ENCODE measurements at places on chromosomes 3 and 15.
A peak's percentile ranks its signal among the peaks of the same experiment; 100 is the strongest.

- no peak for DNase-seq
Measured at GRCh38 chr3:39319249-39319648, 10.3 kb upstream of the CCR8 start.

- DNase-seq = no peak
Measured at GRCh38 chr3:87036671-87037070, 45.7 kb upstream of the VGLL3 start.

GRCh38 chr3:141802316-141803077 lies 39.3 kb downstream of the GRK7 start:
- DNase-seq = no peak

DNA sequence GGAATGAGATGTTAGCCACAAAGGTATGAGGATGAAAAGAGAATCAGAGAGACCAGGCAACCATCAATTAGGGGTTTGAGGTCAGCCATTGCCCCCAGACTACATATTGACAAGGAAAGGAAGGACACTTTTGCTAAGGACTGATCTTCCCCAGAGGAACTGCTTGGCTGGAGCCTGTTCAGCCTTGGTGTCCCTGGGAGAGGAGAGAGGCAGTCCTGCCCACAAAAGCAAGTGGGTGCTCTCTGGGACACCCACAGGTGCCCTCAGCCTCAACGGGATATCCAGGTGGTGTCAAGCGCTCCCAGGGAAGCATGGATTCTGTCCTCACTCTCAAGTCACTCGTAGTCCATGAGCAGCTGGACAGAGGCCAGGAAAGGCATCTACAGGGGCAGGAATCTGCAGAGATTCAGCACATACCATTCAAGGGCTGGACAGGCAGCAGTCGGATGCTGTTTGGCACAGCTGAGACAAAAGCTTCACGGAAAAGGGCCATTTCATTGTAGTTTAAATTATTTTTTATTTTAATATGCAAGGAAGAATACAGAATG lies 166.2 kb downstream of the UACA start:
- DNase-seq = no peak

- DNase-seq = no peak
Measured at GRCh38 chr3:51681453-51681852, 10.4 kb downstream of the TEX264 start.

DNA sequence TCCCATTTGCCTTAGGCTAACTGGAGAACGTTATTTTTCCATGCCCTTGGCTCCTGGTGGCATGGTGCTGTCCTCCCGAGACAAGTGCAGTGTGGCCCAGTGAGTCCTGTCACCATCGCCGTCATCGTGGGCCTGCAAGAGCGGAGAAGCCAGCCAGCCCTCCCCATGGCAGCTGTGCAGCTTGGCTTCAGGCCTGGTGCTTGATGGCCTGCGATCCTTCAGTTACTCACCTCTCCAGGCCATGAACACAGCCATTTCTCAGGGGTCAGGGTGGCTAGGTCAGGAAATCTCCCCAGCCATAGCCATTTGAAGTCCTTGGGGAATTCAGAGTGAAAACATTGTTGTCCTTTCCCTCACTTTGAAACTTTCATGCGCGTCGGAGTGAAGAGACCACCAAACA lies 189.0 kb upstream of the RGMA start:
- DNase-seq = no peak

- no peak for DNase-seq
Measured at GRCh38 chr3:108552267-108553159, 36.7 kb downstream of the CIP2A start.

GRCh38 chr3:185290266-185290665 lies 36.4 kb upstream of the EHHADH start:
- no peak for DNase-seq

DNA sequence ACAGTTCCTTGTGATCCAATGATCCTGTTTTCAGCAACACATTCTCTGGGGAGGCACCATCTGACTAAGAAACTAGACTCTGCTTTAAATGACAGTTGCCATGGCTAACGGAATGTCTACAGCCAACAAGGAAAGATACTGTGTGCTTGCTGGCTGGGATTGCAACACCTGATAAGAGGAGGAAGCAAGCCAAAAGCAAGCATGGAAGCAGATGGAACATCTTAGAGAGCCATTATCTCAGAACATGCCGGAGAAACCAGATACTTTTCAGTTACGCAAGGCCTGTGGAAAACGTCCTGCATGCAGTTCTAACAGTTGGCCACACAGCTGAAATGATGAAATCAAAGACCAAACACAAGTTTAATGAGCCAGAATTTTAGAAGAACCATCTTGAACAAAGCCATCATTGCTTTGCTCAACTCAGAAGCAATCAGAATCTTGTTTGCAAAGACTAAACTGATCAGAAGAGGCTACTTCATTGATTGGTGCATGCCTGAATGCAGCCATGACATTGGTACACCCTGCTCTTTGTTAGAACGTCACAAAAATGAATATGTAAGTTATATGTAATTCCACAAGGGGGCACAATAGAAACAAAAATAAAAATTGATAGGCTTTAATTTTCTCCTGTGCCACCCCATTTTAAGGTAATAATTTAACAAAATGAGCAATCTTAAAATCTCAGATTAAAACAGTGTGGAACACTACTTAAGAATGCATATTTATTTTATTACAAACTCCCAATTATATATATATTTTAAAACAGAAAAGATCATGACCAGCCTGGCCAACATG lies 50.8 kb downstream of the GXYLT2 start:
- DNase-seq = peak; percentile 13

GRCh38 chr3:89216016-89216739 lies 108.8 kb downstream of the EPHA3 start:
- DNase-seq = no peak

DNA sequence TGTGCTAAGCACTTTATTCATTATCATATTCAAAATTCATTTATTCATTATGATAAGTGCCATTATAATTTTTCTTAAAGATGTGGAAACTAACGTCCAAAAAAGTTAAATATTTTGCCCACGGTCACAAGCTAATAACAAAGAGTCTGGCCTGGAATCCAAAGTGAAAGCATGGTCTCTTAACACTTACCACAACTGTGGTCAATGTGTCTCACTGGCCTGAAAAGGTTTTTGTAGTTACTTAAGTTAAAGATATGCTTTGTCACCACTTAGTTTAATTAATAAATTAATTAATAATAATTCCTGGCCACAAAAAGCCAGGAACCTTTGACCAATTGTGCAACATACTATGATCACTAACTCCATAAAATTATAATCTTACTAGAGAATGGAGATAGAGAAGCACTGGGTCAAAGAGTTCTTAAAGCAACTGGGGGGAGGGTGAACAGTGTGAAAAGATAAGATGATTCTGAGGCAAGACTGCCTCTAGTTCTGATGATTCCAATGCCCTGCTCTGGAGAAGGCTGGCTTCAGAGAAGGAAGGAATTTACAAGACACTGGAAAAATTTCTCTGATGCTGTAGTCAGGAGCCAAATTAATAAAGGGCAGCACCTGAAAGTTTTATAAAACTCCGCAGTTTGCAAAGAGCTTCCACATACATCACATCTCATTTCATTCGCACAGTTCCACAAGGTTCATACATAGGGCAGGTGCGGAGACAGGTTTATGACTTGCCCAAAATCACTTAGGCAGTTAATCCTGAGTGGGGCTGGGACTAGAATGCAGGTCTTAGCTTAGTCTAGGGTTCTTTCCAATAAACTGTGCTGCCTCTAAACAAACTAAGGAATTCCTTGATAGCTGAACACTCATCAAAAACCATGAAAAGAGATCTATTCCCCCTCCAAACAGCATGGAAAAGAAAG lies 32.5 kb downstream of the NPTN start:
- DNase-seq = no peak

DNA sequence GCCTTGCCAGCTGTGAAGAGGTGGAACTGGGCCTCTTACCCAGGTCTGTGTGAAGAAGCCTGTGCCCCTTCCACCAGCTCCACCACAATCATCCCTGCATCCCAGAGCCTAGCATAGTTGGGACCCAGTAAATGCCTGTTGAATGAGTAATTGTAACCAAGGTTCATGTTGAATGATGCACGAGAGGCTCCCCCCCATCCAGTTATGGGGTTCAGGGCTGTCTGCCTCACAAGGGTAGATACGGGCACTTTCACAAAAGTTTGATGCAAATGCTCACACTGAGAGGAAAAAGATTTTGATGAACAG lies 29.5 kb upstream of the TSEN2 start:
- no peak for DNase-seq

DNA sequence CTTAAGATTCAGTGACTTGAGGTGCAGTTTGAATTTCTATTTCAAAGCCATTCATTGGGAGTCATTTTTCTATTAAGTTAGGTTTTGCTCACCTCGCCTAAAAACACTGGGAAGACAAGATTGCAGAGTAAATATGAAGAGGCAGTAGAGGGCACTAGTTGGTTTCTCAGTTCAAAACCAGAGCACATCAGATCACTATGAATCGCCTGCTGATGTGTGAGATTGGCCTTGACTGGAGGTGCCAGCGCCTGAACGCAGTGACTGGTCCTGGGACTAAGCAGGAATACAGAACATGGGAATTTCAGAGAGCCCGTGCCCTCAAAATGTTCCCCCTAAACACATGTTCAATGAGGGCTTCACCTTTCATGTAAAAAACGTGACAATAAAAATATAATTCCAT lies 229.0 kb downstream of the ITPR1 start:
- DNase-seq = no peak

DNA sequence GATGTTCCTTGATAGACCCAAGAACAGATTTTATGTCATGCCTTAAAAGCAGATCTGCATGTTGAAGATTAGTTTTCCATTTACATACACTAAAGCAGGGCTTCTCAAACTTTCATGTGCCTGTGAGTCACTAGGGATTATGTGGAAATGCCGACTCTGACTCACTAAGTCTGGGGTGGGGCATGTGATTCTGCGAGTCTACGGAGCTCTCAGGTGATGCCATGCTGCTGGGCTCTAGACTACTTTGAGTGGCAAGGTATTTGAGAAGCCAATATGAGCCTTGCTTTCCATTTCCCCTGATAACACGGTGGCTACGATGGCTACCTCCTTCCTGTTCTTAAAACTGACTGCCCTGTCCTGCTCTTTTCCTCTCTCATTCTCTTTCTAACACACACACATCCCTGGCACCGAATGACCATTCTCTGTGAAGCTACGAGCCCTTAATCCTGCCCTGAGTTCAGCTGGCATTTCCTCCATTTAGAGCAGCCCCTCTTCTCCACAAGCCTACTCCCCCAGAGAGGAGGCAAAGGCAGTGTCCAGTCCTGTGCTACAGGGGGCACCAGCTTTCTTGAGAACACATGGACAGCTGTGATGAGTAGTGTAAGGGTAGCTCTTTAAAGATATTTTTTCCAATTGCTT lies 39.7 kb upstream of the PYGO1 start:
- DNase-seq = no peak

DNA sequence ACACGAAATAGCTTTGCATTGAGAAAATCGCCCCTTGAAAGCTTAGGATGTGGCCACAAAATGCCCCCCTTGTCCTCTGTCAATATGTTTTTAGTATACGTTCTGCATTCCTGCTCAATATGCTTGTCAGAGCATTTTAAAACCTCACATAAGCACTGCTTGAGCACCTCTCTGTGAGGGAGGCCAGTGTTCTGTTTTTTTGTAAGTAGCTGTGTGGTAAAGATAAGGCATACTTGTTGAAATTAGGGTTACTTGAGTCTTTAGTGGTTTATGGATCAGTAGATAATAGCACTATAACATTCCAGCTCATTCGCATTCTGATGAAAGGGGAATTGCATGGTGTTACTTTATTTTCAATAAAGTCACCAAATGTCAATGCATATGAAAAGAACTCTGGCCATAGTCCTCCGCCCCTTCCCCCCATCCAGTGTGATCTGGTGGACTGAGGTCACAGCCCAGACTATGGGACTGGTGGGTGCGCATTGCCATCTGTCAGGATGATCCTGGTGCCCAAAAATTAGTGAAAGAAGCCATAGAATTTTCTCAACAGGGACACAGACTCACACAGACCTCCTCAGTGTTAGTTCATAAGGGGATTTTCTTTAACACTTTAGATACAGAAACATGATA lies 33.1 kb downstream of the IL1RAP start:
- no peak for DNase-seq

GRCh38 chr15:93803421-93804152 lies 427.8 kb upstream of the MCTP2 start:
- no peak for DNase-seq

GRCh38 chr3:4038351-4038750 lies 239.1 kb downstream of the LRRN1 start:
- no peak for DNase-seq

GRCh38 chr3:16392065-16392464 lies 121.4 kb downstream of the RFTN1 start:
- DNase-seq = no peak

DNA sequence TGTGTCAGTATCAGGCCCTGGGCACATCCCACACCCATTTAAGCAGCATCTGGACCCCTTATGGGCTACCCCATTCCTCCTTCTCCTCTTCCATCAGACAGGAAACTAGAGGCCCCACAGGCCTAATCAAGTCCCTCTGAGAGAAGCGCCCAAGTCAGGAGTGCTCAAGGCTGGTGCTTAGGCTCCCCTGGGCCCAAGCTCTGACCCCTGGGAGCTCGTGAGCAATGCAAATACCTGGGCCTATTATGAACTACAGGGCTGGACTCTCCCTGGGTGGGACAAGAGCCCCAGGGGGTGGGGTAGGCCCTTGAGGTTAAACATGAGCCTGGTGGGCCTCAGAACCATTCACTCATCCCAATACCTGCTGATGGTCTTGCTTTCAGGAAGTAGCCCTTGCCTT lies 57.4 kb downstream of the SEMA3G start:
- no peak for DNase-seq

DNA sequence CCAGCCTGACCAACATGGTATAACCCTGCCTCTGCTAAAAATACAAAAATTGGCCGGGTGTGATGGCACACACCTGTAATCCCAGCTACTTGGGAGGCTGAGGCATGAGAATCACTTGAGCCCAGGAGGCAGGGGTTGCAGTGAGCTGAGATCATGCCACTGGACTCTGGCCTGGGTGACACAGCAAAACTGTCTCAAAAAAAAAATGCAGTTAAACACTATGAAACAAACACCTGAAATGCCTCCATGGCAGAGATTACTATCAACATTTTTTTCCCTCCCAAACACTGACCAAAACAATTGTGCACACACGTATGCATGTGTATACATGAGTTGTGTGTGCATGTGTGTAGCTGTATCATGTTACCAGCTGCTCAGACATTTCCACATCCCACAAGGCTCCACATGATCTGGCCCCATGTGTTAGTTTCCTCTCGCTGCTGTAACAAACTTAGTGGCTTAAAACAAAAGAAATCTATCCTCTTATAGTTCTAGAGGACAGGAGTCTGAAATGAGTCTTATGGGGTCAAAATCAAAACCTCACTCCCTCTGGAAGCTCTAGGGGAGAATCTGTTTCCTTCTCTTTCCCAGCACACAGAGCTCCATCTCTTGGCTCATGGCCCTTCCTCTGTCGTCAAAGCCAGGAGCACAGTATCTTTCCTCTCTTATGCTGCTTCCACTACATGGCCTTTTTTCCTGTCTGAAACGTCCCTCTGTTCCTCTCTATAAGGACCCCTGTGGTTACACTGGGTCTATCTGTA lies 34.5 kb downstream of the SLC41A3 start:
- no peak for DNase-seq

- no peak for DNase-seq
Measured at GRCh38 chr3:52874864-52875587, 22.3 kb downstream of the STIMATE start.

- DNase-seq = no peak
Measured at GRCh38 chr3:37028329-37028728, 35.0 kb downstream of the MLH1 start.

- DNase-seq = no peak
Measured at GRCh38 chr3:128950223-128950938, 43.5 kb downstream of the CFAP92 start.

GRCh38 chr3:45606991-45607712 lies 12.6 kb downstream of the LIMD1 start:
- no peak for DNase-seq

All from stimulated activated CD4-positive, alpha-beta T cell treated with anti-CD3 and anti-CD28 coated beads, Interleukin-1b, Interleukin-23, amount 100 ng/mL, for 48 hours (primary cell).